IPS DF 19.7 (cell line): ENCODE measurements at places on chromosomes 13 and 19.

- DNase-seq, result no peak
These were observed 7.1 kb downstream of the TLE5 start for GRCh38 chr19:3054972-3055740.

DNA sequence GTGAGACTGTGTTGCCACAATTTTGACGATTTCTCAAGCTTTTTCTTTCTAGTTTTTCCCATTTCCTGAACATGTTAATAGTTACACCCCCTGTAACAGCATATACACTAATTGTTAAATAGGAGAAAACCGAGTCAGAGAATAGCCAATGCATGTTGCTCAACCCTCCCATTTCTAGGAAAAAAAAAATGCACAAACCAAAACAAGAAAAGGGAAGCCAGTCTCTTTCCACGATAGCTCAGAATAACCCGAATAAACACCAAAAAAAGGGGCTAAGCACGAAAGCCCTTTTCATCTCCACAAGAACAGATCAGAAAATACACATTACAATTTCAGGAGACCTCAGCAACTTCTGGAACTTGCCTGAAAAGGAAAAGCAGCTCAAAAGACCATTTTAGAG is 16.3 kb downstream of the LATS2 start:
- no peak for DNase-seq

GRCh38 chr19:23394511-23394910 is 760 bp downstream of the ZNF91 start:
- no peak for DNase-seq

DNA sequence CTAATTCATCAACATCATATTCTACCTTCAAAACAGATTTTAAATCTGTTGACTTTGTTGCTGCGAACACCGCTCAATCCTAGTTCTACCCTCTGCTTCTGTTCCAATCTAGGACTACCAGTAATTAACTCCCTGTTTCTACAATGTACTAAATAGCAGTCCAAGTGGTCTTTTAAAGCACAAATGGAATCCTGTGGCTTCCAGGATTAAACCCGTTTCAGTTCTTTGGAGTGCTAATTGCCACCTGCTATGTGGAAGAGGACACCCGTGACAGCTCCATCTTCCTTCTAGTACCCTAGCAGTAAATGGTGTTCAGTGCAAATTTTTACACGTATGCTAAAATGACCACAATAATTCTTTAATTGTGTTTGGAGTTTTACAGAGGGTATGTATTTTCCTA is 232.1 kb downstream of the TDRD3 start:
- no peak for DNase-seq

DNA sequence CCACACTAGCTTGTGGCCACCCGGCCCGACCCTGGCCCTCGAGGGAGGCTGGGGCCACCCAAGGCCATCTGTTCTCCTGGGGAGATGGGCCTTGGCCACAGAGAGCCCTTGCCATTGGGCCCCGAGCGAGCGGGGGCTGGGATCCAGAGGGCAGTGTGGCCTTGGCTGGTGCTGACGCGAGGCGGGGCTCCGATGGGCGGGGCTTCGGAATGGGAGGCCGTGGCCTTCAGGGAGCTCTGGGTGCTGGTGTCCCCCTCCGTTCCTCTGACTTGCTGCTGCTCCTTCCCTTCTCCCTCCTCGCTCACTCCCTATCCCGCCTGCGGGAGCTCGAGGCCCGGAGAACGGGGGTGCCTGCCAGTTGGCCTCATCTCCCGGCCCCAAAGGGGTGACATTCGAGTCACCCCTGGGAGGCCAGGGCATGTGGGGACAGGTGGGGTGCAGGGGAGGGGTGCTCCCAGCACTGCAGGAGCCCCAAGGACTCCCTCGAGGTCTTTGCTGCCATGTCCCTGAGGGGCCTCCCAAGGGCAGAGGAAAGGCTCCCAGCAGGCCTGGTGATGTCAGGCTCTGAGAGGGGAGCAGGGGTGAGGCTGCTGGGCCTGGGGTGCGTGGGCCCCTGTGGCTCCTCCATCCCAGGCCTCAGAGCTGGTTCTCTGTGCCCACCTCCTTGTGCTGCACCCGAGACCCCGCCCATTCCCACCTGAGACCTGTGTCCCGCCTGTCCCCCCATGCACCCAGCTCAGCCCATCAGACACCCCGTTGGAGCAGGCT is 4.2 kb downstream of the NCLN start:
- no peak for DNase-seq

DNA sequence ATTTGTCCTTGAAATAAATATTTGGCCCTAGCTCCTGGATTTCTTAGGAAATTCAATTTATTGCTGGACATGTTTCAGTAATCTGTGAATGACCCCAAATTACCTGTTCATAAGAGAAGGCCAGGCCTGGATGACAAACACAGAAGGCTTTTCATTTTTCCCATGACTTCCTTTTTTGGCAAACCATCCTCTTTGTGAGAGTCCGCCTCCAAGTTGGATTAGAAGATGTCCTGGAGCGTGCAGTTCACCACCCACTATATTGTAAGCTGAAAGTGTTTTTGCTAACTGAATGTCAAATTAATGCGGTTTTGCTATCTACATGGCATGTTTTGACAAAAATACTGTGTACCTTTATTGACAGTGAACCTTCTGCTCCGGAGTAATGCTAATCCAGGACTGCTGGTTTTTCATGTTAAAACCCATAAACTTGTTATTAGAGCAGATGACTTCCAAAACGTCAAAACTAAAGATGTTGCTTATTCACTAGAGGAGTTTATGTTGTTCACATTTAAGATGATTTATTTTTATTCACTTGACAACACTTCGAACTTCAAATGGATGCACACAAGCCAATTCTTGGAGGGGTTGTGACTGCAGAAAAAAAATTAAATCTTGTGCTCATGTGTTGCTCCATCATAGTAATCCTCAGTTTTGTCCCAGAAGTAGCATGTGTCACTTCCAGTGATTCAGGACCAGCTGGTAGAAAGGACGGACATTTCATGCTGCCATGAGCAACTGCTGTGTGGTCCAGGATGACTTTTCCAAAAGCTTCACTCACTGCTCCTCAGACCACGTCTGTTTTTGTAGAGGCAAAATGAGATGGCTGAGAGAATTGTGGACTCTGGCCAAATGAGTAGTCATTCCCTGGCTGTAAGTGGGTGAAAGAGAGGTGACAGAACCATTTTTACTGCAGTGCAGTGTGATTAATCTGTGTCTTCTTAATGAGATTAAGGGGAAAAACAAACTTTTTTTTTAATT is 71.0 kb downstream of the ITGBL1 start:
- DNase-seq, result no peak

DNA sequence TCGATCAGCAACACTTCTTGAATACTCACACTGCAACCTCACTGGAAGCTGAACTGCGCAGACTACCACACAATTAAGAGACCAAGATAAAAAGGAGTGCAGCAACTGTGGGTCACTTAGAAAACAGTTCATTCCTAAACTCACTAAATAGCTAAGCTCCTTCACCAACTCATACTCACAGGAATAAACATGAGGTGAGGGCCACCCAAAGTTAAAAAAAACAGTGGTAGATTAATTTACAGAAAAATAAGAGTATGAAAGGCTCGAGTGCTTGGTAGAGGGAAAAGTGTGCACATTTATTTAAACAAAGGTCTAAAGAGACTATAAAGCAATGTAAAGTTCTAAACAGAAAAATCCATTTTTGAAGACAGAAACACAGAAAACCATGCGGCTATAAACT is 7.6 kb downstream of the ANKRD10 start:
- DNase-seq, result no peak

GRCh38 chr19:40703029-40703755 is 12.7 kb upstream of the NUMBL start:
- no peak for DNase-seq

GRCh38 chr13:104106705-104107393 is 1040.6 kb upstream of the SLC10A2 start:
- DNase-seq, result peak; percentile 2
